ENCODE measurements at places on chromosomes 12 and 14.

GRCh38 chr14:96165493-96166436 lies 38.9 kb upstream of the BDKRB2 start:
- no peak for DNase-seq

- DNase-seq = no peak
These were observed 138.3 kb downstream of the TMEM121 start for GRCh38 chr14:105664691-105665090.

DNA sequence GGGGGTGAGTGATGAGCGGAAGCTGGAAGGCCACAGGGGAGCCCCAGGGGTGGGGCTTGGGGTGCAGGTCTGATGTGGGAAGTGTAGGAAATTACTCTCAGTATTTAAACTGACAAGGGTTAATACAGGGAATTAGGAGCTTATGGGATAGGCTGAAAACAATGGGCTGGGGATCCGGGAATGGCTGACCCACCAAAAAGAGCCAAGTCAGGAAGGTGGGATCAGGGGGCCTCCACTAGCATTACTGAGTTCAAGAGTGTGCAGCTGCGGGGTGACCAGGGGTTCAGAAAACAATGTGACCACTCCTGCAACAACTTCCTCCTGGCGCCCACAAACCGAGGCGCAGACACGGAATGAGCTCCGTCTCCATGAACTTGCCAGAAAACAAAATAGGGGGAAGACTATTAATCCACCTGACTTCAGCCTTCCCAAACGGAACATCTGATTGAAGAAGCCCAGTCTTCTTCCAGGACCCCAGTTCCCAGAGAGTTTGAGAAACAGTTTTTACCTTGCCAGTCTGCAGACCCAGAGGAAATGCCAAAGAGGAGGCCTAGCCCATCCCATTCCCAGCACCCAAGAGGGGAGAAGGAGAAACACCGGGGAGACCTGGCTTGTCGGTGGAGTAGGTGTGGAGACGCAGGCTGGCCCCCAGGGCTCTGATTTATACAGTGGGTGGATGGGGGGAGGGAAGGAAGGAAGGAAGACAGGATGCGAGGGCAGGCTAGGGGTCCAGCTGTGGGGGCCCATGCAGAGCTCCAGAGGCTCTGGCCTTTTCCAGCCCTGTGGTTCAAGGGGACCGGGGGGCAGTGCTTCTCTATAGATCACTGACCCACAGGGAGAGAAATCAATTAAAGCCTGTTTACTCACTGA lies 16.5 kb upstream of the YY1 start:
- DNase-seq = no peak

GRCh38 chr14:72678356-72678755 lies 215.5 kb downstream of the DPF3 start:
- DNase-seq = no peak

DNA sequence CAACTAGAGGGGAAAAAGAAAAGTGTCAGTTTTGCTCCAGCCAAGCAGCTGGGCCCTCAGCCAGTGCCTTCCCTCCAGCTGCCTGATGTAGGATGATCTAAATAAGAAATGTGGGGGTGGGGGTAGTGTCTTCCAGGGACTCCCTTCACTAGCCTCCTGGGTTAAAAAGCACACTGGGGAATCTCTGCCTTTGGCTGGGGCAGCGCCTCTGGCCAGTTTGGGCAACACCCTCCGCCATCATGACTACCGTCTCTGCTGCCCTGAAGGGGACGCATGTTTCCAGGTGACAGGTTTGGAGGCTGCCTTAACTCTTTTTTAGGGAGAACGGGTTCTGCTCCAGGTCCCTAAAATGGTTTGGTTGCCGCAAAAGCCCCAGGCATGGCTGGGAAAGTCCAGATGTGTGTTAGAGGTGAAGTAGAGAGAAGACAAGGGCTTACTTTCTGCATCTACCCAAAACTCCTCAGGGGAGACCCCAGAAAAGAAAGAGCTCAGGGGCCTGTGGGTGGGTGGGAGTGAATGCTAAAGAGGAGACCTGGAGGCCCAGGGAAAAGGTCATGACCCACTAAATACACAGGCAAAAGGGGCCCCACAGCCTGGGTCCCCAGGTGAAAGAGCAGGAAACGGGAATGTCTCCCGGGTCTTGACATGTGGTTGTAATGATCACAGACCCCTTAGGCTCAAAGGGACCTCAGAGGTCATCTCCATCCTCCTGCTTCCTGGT lies 132.8 kb upstream of the CCND2 start:
- DNase-seq = no peak

DNA sequence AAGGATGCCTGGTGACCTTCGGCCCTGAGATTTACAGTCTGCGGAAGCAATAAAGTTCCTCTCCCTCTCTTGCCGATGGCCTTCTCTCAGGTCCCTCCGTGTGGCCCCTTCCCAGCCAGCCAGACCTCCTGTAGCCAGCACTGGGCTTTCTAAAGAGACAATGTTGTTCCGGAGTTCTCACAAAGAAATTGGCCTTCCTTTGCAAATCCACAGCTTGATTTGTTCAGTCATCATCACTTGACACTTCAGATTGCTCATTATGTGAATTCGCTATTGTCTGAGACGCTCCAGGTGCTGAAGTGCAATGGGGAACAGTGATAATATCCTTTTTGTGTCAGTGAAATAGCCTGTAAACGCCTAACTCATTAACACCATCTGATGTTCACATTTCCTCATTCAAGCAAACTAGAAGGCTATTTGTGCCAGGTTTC lies 43.7 kb upstream of the GPHB5 start:
- no peak for DNase-seq

DNA sequence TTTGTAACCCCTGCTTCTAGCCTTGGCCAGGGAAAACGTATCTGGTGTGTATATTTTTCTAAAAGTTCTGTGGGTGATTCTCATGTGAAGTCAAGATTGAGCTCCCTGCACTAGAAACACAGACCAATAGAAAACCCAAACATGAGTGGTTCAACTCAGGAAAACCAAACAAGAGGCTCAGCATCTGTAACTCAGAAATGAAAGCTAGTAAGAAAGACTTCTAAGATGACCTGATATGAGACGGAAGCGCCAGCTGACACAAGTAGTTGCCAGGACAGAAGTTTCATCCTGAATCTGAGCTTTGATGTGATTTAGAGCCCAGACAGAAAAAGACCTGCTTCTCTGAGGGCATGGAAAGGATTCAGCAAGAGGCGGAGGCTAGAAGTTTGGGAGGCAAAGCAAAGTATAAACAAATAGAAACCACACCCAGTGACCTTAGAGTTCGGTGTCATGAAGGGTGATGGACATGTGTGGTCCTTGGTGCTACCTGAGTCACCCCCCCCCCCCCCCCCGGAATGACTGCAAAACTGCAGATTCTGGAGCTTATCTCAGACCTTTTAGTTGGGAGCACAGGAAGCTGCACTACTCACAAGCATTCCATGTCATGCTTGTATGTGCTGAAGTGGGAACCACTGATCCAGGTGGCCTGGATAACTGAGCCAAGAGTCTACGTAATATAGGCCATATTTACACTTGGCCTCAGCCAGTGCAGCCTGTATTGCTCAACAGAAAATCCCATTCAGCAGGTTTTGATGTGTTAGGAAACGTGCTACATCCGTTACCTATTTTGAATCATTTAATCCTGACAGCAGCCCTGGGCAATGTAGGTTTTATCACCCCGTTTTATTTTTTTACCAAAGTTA lies 191.3 kb downstream of the ANO6 start:
- no peak for DNase-seq

- no peak for DNase-seq
These were observed 490.9 kb downstream of the FLRT2 start for GRCh38 chr14:86020841-86021240.

DNA sequence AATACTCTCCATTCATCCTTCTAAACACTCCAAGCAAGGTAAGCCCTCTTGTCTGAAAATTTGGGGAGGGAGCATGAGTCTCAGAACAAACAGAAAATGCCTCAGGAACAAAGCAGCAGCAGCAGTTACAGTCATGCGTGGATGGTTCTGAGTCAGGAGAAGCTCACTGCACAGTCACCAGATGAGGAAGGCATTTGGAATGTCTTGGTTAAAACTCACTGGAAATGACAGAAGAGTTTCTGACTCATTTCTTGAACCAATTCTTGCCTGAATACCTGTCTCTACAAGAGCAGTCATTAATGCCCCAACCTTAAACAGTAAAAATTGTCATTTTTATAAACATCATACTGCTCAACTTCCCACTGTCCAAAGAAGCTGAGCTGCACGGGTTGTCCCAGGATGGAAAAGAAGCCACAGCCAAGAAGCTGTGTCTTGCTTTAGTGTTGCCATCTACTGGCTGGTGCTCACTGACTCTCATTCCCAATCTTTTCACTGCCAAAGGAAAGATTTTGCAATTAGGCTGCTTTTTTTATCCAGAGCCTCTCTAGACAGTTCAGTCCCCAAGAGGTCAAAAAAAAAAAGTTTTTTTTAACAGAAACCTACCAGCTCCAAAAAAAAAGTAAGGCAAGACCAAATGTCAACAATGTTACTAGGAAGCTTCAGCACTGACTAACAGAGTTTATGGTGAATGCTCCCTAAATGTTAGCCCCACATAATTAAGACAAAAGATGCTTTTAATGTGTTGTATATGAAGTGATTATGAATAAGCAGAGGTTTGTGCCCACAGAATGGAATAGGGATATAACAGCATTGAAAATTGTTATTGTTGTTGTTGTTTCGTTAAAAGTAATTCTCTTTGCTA lies 40.4 kb downstream of the KICS2 start:
- DNase-seq = no peak

DNA sequence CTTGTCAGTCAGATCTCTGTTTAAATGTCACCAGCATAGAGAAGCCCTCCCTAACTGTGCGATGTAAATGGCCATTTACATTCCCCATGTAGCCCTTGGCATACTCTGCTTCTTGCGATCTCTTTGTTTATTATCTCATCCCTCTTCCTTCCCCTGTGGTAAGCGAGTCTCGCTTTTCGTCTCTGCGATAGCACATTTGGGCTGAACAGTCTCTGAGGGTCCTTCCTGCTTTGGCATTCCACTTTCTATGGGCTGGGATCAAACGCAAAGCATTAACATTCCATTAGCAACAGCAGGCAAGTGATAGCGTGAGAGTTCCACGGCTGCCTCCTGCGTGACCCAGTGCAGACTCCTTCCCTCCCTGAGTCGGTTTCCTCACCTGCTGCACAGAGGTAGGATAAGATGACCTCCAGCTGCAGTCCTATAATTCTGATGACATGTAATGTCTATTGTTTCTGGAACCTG lies 61.4 kb upstream of the TUNAR start:
- no peak for DNase-seq

GRCh38 chr14:65109357-65109756 lies 7.0 kb upstream of the MAX start:
- no peak for DNase-seq

DNA sequence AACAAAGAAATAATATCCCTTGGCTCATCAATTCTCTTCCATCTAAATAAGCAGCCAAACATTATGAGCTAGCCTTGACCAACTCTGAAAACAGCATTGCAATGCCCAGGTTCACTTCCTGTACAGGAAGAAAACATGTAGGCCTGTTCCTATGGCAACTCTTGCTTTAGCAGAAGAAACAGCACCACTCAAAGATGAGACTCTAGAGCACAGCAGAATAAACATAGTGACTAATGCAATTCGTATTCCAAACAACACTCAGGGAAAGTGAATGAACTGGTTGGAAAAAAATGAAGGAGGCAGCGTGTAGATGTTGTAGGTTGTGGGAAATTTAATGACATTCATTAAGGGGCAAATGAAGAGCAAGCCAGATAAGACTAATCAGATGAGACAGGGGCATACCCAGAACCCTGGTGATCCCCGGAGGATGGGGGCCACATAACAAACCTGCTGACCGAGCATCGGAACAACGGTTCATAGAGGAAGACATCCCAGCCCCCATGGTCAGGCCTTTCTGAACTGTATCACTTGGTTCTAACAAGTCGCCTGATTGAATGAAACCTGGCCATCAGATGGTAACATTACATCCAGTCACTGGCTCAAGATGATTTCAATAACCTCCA lies 9.0 kb downstream of the ARHGDIB start:
- DNase-seq = no peak

- DNase-seq = no peak
These were observed 33.8 kb downstream of the CCDC92 start for GRCh38 chr12:123938679-123939480.

GRCh38 chr12:105025890-105026289 lies 39.8 kb downstream of the NOPCHAP1 start:
- DNase-seq = no peak

DNA sequence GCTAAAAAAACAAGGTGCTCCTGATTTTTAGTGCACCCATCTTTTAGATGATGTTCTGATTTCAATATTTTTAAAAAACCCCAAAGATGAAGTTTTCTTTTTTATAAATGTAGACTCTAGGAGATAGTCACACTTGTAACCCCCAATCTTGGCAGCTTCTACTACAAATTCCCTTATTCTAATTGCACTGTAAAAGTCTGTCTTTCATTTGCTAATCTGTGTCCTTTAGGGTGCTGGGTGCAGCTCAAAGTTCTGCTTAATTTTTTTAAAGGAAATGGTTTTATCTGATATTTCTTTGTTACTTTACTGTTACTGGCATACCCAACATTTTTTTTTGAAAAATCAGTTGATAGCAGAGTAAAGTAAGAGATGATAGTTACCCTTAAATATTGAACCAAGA lies 172.0 kb downstream of the TRHDE start:
- DNase-seq = no peak

DNA sequence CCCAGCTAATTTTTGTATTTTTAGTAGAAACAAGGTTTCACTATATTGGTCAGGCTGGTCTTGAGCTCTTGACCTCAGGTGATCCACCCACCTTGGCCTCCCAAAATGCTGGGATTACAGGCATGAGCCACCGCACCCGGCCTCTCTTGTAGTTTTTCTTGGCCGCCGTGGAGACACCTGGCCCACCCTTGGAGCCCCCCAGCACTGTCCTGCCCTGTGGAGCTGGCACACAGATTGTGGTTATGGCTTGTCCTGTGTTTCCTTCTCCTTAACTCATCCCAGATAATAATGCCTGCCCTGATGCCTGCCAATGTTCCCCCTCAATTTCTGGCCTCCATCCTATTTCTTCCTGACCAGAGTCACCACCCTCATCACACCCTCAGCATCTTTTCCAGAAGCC lies 57.9 kb downstream of the CHGA start:
- DNase-seq = no peak

GRCh38 chr12:46803517-46803916 lies 22.3 kb downstream of the SLC38A4 start:
- DNase-seq = no peak

- DNase-seq = no peak
These were observed 134.5 kb upstream of the C14orf180 start for GRCh38 chr14:104445086-104445485.

GRCh38 chr12:121905746-121906145 lies 12.6 kb upstream of the CFAP251 start:
- no peak for DNase-seq

DNA sequence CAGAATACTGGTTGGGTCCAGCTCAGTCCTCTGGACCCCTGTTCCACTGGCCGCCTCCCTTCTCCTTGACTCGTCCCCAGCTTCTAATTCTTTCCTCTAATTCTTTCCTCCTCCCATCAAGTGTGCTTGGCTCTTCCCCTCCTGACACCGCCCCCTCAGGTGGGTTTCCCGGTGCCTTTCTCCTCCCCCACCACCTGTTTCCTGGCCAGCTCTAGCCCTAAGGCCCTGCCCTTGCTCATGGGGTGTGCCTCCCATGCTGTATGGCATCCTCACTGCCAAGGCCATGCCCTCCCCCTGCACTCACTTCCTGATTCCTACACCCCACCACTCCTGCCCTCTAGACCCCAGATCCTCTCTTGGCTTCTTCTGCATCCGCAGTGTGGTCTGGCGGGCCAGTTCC lies 12.1 kb upstream of the EML1 start:
- DNase-seq = no peak

Data from NCI-H1048 (cell line).